Amniotic epithelial cell (primary cell): ENCODE measurements at places on chromosomes 7 and 10.

DNA sequence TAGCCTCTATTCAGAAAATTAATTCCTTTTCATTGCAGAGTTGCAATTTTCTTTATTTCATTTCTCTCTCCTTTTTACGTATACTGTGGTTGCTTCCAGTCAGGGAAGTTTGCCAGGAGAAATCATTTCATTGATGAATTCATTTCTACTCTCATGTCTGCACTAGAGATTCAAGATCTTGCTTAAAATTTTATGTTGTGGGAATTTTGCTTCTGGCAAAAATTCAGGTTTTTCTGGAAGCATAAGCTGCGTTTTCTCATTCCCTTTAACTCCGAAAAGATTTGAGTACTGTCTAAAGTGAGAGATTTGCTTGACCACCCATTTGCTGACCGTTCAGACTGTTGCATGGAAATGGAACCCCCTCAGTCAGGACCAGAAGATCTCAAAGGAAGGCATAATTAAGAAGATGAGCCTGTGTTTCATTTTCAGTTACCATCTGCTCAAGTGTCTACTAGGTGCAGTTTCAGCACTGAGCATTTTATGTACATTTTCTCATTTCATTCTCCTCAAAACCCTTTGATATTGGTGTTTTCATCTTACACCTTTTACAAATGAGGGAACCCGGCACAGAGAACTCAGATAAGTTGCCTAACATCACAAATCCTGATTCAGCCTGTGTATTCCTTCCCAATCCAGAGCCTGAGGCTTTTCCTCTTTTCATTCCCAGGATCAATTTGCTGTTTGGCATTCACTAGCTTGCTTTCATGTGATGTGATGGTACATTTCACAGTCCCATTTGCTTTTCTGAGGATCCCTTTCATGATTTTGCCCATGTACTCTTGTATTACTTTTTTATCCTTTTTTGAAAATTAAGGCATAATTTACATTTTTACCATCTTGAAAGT, 3.9 kb downstream of the PTPRZ1 start:
- no peak for DNase-seq

- no peak for DNase-seq
Measured at GRCh38 chr7:18400726-18401125, 94.8 kb upstream of the HDAC9 start.

DNA sequence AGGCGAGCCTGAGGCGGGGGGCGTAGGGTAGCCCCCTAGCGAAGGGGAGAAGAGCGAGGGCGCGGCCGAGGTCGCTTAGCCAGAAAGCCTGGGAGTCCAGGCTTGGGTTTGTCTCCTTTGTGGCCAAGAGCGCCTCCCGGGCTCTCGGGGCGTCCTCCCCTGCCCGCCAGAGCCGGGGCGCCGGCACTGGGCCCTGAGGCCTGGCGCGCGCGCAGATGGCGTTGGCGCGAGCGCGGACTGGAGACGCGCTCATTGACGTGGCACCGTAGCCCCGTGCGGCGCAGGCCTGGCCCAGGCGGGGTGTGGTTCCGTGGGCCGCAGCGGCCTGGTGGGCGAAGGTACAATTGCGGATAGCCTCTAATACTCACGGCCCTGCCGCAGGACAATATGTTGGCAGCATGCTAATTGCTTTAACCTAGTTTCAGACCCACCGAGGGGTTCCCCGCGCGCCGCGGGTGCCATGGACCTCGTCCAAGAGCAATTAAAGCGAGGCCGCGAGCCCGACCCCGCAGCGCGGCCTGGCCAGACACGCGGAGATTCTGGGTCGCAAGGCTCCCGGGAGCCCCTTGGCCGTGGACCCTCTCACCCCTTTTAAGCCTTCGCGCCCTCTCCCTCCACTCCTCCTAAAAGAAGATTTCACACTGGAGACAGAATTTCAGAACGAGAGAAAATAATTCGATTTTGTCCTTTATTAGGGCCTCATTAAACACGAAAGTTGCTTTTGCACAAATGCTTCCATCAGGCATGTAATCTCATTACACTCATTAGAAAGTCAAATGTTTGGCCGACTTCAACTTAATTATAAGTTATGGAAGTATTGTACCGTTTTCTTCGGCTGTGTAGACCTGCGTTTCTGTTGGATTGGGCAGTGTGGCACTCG, 3.1 kb downstream of the PTF1A start:
- no peak for DNase-seq

- DNase-seq: peak; percentile 38
Measured at GRCh38 chr7:44348300-44348699, 22.9 kb upstream of the CAMK2B start.

DNA sequence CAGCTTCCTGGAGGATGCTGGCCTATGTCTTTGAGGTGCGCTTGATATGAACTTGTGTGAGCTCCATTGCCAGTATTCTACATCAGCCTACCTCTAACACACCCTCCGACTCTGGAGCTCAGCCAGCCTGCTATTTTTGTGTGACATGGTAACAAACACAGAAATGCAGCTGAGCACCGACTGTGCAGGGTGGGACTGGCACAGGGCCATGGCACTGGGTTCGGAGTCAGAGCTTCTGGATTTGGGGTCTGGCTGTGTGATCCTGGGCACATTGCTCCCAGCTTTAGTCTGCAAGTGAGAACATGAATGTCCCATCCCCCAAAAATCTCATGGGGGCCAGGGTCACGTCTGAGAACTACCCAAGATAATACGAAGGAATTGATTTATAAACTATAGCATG, 257.2 kb upstream of the CTBP2 start:
- DNase-seq: no peak

GRCh38 chr10:131700506-131700905, 200.3 kb upstream of the PPP2R2D start:
- DNase-seq: no peak

GRCh38 chr7:99392659-99393354, 15.6 kb downstream of the PDAP1 start:
- peak; percentile 65 for DNase-seq

DNA sequence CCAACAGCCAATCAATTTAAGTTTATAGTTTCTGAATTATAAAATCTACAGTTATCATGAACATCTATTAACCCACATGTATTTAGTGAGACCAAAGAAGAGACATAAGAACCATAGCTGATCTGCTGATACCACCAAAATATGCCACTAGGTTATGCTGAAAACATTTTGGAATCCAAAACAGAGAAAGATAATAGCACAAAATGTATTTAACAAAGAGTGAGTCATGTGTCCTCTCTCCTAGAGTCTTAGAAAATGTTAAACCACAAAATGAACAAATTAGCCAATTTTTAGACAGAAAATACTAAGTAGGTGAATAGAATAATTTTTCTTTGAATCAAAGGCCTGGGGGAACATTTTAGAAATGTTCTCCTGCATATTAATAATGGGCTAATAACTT, 527.5 kb downstream of the GPAM start:
- no peak for DNase-seq

DNA sequence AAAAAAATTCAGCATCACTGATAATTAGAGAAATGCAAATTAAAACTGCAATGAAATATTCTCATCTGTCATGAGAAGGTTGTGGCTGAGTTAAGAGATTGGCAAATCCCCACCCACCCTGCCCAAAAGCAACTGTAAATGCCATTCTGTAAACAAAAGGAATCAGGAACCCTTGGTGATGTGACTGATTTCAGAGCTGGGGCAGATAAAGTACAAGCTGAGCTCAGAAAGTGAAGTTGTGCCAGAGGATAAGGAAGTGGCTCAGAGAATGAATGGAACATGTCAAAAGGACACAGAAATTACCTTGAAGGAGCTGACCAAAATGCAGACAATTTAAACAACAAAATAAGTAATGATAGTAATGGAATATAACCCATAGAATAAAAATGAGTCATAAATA, 32.7 kb upstream of the ARMS2 start:
- DNase-seq: no peak

DNA sequence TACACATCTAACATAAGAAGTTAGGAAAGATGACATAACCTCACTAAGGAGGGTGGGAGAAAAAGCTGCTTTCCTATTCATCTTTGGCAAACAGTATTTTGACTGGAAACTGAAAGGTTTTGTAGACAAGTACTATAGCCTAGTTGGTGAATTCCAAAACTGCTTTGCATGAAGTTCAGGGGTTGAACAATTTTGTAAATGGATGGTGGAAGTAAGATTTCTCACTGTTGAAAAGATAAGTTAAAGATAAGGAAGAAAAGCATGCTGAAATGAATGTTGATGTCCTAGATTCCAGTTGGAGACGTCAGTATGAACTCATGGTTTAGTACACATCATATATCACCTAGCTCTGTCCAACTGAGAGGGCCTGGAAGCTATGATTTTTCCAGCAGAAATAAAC, 159.1 kb upstream of the FEZF1 start:
- peak; percentile 92 for DNase-seq

- no peak for DNase-seq
Measured at GRCh38 chr7:150335774-150336112, 5.7 kb downstream of the RARRES2 start.

DNA sequence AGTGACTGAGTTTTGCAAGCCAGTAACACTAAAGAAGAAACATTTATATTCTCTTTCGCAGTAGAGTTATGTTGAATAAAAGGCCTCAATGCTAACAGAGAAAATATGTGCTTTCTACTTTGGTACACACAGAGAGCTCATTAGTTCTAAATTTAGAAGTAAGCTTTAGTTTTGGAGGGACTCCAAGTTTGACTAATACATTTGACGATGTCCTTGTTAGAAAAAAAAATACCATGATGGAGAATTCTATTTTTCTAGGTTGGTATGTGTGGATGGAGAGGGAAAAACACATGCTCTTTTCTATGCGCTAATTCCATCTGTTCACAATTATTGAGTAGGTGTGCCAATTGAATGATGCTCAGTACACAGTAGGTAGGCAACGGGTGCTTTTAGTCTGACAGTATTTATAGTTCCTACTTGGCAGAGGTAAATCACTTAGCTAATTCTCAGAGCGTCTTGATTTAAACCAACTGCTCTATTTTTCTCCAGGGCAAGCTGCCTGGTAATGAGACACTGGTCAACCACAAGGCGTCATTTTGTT, 327.2 kb upstream of the AKR1E2 start:
- peak; percentile 87 for DNase-seq

GRCh38 chr10:114316744-114317143, 77.7 kb downstream of the VWA2 start:
- no peak for DNase-seq

- DNase-seq: peak; percentile 50
Measured at GRCh38 chr10:23158370-23158769, 33.7 kb upstream of the PTF1A start.

- no peak for DNase-seq
Measured at GRCh38 chr10:12476656-12477055, 127.3 kb downstream of the CAMK1D start.

DNA sequence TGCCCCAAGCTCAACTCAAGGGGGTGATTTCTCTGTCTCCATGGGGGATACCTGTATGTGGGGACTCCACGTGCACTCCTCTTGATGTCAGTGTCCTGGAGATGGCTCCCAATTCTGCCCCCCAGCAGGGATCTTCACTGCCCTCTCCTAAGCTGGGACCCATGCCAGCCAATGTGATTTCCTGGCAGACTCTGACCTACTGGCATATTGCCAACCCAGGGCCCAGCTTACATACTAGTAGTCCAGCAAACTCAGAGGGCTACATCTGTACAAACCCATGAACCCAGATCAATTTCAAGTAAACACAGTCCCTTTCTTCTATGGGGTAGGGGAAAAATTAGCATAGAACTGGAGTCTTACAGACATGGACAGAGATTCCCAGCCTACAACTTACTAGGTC, 26.2 kb upstream of the BMPR1A start:
- peak; percentile 17 for DNase-seq

DNA sequence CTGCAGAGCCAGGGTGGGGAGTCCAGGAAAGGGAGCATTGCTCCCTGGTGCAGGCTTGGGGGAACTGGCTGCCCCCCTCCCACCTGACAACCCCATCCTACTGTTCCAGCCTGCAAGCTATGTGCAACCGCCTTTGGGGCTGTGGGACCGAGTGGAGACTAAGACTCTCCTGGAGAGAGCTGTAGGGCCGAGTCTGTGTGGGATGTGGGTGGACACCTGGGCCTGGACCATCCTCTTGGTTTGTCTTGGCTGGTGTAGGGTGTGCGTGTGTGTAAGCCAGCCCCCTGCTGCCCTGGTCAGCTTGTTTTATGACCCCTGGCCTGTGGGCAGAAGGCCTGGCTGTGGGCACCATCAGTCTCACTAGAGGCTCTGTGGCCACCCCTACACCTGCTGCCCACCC, 1.6 kb upstream of the RAMP3 start:
- no peak for DNase-seq

DNA sequence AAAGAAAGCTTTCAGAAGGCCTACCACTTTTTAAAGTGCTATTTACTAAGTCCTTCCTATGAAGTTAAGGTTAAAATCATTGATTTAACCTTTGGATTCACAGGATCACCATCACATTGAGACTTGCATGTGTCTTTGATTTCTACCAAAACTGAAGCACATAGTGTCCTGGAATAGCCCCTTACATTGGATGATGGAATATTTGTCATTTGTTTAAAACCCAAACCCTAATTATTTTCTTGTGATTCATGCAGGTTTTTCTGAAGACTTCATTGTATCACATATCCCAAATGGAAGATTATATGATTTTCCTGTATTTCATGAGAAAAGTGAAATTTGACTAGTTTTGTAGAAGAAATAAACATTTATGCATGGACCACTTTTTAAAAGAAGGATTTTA, 3.3 kb downstream of the SEMA3A start:
- DNase-seq: no peak

DNA sequence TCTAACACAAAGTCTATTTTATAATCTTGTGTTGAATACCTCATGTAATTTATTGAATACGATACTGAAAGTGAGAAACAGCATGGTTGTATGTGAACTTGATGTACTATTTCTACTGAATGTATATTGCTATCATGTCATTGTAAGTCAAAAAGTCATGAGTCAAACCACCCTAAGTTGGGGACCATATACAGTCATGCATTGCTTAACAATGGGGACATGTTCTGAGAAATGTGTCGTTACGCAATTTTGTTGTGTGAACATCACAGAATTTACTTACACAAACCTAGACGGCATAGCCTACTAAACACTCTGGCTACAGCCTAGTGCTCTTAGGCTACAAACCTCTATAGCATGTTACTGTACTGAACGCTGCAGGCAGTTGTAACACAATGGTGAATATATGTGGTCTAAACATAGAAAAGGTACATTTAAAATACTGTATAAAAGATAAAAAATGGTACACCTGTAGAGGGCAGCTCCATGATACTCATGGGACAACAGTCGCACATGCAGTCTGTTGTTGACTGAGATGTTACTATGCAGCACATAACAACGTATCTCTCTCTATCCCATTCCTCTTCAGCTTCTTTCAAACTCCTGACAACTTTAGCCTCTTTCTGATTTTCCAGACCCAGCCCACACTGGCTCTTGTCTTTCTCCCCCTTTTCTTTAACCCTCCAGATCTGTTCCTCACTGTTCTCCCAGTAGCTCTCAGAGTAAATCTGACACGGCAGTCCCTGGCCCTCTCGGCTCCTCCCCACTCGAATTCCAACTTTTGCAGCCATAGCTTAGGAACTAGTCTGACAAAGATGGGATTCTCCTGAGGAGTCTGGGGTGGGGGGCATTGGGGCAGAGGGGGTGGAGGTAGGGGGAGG, 90.1 kb downstream of the SNX10 start:
- DNase-seq: no peak

- DNase-seq: no peak
Measured at GRCh38 chr7:39582536-39582935, 16.3 kb downstream of the YAE1 start.

- no peak for DNase-seq
Measured at GRCh38 chr10:28600056-28600455, 67.1 kb downstream of the WAC start.

GRCh38 chr10:85003083-85003482, 674.7 kb downstream of the CCSER2 start:
- no peak for DNase-seq

- peak; percentile 21 for DNase-seq
Measured at GRCh38 chr7:25665374-25665773, 437.1 kb upstream of the NPVF start.

- DNase-seq: peak; percentile 48
Measured at GRCh38 chr10:12414278-12414989, 65.1 kb downstream of the CAMK1D start.
